ENCODE measurements at places on chromosomes 1 and 21. TPM values are rescaled to one million over a fixed set of nuclear protein-coding genes. Genes with fewer than 3 reads are reported as not detected.

The ERO1B gene
- 20.3 TPM for total RNA-seq

DNA sequence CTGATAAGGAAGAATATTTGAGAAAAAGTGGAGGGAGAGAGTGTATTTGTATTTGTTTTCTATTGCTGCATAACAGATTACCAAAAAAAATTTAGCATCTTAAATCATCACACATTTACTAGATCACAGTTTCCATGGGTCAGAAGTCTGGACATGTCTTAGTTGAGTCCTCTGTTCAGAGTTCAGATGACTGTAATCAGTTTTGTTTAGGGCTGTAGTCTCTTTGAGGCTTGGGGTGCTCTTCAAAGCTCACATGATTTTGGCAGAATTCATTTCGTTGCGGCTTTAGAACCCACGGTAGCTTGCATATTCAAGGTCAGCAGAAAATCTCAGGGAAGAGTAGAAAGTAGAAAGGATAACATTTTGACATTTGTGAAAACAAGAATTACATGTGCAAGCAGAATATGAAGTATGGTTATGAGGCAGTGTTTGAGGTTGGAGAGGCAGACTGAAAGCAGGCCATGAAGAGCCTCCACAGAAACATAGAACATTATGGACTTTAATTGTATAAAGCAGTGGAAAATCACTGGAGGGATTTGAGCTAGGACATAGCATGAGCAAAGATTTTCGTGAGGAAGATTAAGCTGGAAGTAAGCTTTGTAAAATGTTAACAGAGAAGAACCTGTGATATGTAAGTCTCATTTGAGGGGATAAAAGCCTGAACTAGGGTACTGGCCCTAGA is 110.6 kb upstream of the GPR52 start:
- no peaks in the 10 kb centered on the region for H3K4me1 ChIP-seq
- no peak overlapping the region for H3K4me3 ChIP-seq
- no peak for DNase-seq
- H3K27ac ChIP-seq, result no peak overlapping the region
- H3K36me3 ChIP-seq, result no peaks in the 10 kb centered on the region
- H3K27me3 ChIP-seq, result no peaks in the 10 kb centered on the region

The C1orf87 gene
- 6.2 TPM for total RNA-seq

The SERTAD4 gene
- total RNA-seq, result 1.9 TPM

GRCh38 chr1:165443539-165444311 is 1.2 kb downstream of the RXRG start:
- H3K36me3 ChIP-seq, result no peaks in the 10 kb centered on the region
- H3K27ac ChIP-seq, result no peak overlapping the region
- DNase-seq, result peak; percentile 16
- no peaks in the 10 kb centered on the region for H3K27me3 ChIP-seq
- peaks cover 12% of the 10 kb centered on the region for H3K4me1 ChIP-seq

GRCh38 chr21:41068967-41069642 is 98.9 kb upstream of the BACE2 start:
- no peaks in the 10 kb centered on the region for H3K4me1 ChIP-seq
- DNase-seq, result peak; percentile 93
- H3K27me3 ChIP-seq, result no peaks in the 10 kb centered on the region
- H3K36me3 ChIP-seq, result no peaks in the 10 kb centered on the region

DNA sequence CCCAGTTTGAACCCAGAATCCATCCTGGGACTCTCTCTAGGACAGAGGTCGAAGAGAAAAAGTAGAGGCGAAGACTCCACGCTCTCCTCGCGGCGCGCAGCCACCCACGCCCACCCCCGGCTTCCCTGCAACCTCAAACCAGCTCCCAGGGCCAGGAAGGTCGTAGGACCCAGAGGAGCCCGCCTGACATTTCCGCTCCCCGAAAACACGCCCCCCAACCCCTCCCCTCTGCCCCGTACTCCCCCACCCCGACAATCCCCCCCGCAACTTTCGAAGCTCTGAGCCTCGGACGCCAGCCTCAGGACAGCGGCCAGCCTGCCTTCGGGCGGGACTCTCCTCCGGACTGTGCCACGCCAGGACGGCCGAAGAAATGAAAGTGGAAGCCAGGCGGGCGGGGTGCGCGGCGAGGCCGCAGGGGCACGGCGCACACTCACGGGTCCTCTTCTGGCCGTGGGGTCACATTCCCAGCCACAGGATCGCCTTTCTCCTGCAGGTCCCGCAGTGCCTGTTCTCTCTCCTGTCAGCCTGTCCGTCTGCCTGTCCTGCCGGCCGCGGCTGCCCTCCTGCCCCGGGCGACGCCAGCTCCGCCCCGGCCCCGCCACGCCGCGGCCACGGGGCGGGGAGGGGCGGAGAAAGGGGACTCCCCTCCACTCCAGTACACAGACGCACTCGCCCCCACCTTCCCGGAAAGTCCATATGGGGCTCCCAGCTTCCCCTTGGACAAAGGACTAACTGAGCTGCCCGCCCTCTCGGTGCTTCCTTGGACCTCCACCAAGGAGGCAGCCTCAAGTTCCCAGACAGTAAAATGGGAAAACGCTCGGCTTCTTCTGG is at the start of gene MOB3C:
TSS of gene MOB3C (minus strand) at position 535 of the 831 bp plus-strand sequence. CDS start 3,490 bp downstream, outside the sequence.
- H3K4me1 ChIP-seq, result peaks cover 28% of the 10 kb centered on the region
- H3K27me3 ChIP-seq, result no peaks in the 10 kb centered on the region
- H3K27ac ChIP-seq, result peak within 1 kb of the TSS; percentile 96
- H3K36me3 ChIP-seq, result no peaks in the 10 kb centered on the region

- H3K36me3 ChIP-seq, result no peaks in the 10 kb centered on the region
- no peak overlapping the region for H3K4me3 ChIP-seq
- H3K27me3 ChIP-seq, result no peaks in the 10 kb centered on the region
- no peak for DNase-seq
Measured at GRCh38 chr21:15298306-15298705, 233.5 kb upstream of the NRIP1 start.

The PTGFR gene
- total RNA-seq, result 0.79 TPM

DNA sequence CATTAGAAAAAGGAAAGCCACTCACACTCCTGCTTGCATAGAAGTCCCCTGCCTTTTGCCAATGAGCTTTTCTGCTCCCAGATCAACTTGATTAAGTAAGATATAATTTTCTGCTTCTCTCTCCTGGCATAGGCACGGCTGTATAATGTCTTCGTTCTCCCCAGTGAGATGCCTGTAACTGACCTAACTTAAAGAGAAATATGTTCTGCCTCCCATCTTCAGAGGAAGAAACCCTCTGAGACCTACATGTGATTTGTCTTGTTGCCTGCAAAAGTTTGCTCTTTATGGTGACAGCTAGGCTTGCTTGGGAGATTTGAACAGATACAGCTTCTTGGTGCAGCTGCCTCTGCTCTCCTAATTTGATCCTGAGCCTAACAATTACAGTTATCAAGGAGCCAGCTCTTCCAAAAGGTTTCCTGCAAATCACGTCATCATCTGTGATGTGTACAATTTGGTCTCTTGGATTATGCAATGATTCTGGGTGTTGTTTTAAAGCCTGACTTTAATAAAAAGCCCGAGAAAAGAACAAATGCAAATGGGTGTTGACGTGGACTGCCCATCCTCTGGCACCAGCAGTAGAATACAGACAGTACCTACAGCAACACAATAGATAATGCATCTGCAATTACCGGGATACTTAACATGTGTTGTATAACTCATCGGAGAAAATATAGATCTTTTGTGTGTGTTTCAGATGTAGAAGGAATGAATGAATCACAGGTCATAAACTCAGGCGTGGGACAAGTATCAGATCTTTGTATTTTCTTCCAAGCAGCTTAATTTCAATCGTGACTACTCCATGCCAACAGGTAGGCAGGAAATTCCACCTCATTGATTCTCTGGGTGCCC is 76.2 kb upstream of the KAZN start:
- H3K27me3 ChIP-seq, result no peaks in the 10 kb centered on the region
- peaks cover 12% of the 10 kb centered on the region for H3K4me1 ChIP-seq
- no peak overlapping the region for H3K27ac ChIP-seq
- H3K4me3 ChIP-seq, result no peak overlapping the region

- H3K4me3 ChIP-seq, result no peak overlapping the region
- H3K36me3 ChIP-seq, result peaks cover 4% of the 10 kb centered on the region
- no peak overlapping the region for H3K27ac ChIP-seq
- no peaks in the 10 kb centered on the region for H3K27me3 ChIP-seq
- peaks cover 25% of the 10 kb centered on the region for H3K4me1 ChIP-seq
Measured at GRCh38 chr1:223751696-223752095, 39.4 kb downstream of the CAPN2 start.

The EEIG2 gene
- 14.7 TPM for total RNA-seq

The SPATA6 gene
- 138 TPM for total RNA-seq

DNA sequence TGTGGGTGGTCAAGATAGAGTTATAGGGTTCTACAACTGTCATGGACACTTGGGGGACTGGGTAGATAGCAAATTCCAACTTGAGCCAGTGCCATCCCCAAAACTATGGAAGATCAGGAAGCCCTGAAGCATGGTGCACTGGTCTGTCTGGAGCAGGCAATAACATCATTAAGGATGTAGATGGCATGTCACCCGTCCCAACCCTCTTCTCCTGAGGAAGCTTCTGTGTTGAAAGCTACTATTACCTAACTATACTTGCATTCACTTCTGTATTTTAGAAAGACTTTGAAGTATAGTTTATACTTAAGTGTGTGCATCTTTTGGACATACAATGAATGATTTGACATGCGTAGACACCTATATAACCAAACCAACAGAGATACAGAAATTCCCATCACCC is 32.9 kb downstream of the RABIF start:
- H3K4me3 ChIP-seq, result no peak overlapping the region
- no peaks in the 10 kb centered on the region for H3K27me3 ChIP-seq
- no peak overlapping the region for H3K27ac ChIP-seq
- H3K36me3 ChIP-seq, result no peaks in the 10 kb centered on the region

DNA sequence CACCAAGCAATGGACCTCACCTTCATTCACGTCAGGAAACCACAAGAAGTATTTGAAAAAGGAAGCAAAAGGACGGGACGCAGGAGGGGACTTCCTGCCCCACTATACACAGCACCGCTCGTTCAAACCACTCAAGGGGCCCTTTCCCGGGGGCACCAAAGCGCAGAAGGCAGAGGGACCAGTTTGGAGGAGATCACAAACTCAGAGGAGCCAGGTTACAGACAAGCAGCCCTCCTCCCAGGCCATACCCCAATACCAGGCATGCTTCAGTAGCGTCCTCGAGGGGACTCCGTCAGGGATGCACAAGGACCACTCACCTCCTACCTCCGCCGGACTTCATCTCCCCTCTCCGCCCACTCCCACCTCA is 685 bp downstream of the CRTC2 start:
- peak overlapping the region; percentile 94 for H3K4me3 ChIP-seq
- no peaks in the 10 kb centered on the region for H3K27me3 ChIP-seq
- peak; percentile 28 for DNase-seq
- peaks cover 41% of the 10 kb centered on the region for H3K4me1 ChIP-seq

The RGS13 gene
- total RNA-seq, result not detected

- H3K4me3 ChIP-seq, result no peak overlapping the region
- no peaks in the 10 kb centered on the region for H3K27me3 ChIP-seq
- H3K4me1 ChIP-seq, result no peaks in the 10 kb centered on the region
- no peak overlapping the region for H3K27ac ChIP-seq
- peak; percentile 61 for DNase-seq
Measured at GRCh38 chr1:239308701-239309333, 77.6 kb upstream of the CHRM3 start.

The E2F2 gene
- 6.6 TPM for total RNA-seq

DNA sequence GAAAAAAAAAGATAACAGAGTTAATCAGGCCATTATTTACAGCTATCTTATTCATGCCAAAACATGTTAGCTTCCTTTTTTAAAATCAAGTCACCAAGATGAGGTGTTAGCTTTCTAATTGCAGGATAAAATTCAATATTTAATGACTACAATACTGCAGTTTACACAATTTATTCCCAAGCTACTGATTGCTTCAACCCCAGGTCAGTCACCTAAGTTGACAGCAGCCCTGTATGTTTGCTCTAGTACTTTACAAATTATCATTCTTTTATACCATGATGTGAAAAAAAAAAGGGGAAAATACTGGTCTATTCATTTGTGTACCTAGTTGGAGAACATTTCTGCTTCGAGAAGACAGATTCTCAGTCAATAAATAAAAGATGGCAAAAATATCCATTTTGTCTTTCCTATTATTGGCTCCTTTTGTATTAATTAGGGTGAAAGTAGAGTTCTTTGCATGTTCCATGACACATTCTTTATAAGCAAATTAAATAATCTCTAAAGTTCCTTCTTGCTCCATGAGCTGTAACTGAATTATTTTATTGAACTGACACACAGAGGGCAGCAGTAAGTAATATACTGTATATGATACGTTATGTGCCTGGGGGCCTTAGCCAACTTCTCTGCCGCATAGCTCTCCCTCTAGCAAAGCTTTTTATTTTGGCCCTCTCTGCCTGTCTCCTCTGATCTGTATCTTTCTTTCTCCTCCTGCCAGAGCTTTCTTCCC is 48.0 kb downstream of the DIPK1A start:
- H3K36me3 ChIP-seq, result no peaks in the 10 kb centered on the region
- no peak overlapping the region for H3K4me3 ChIP-seq
- H3K4me1 ChIP-seq, result no peaks in the 10 kb centered on the region
- H3K27ac ChIP-seq, result no peak overlapping the region
- DNase-seq, result no peak
- no peaks in the 10 kb centered on the region for H3K27me3 ChIP-seq

DNA sequence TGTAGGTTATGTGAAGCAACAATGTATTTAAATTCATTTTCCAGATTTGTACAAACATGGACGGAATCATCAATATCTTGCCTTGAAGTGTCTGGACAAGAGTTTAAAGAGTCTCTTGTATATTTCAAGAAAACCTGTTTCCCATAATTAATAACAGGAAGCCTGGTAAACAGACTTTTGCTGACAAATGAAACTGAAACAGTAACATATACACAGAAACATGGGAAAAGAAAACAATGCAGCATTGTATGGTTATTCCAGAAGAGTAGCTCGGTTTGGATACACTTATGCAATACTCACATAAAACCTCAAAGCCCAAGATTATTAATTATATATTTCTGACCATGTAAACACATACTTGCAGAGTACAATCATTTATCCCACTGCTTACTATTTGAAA is 265.5 kb downstream of the PTPRC start:
- no peaks in the 10 kb centered on the region for H3K36me3 ChIP-seq
- H3K4me1 ChIP-seq, result peaks cover 9% of the 10 kb centered on the region

GRCh38 chr21:18275781-18276180 is 31.1 kb downstream of the CHODL start:
- no peaks in the 10 kb centered on the region for H3K4me1 ChIP-seq
- H3K36me3 ChIP-seq, result no peaks in the 10 kb centered on the region
- no peak overlapping the region for H3K27ac ChIP-seq
- DNase-seq, result no peak

DNA sequence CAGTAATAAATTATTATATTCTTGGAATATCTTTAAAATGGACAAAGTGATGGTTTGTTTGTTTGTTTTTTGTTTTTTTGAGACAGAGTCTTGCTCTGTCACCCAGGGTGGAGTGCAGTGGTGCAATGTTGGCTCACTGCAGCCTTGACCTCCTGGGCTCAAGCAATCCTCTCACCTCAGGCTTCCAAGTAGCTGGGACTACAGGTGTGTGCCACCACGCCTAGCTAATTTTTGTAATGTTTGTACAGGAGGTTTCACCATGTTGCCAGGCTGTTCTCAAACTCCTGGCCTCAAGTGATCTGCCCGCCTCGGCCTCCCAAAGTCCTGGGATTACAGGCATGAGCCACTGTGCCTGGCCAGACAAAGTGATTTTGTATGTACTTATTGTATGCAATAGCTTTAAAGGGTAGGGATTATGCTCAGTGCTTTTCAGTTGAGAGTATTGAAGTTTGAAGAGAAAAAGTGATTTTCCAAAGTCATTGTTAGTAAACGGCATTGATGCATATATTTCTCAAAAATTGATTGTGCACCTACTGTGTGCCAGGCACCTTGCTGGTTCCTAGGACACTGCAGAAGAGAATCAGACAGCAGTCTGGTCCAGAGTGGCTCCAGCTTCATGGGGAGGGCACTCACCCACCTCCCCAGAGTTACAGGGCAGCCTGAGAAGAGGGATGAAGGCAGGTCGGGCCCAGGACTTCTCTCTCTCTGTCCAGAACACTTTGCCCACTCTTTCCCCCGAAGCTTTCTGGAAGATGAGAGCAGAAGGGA is 34.2 kb upstream of the TTC22 start:
- no peaks in the 10 kb centered on the region for H3K4me1 ChIP-seq
- H3K27me3 ChIP-seq, result no peaks in the 10 kb centered on the region
- H3K4me3 ChIP-seq, result no peak overlapping the region
- no peak for DNase-seq

The SPEN gene
- total RNA-seq, result 53.2 TPM

The AKNAD1 gene
- 8.1 TPM for total RNA-seq
